IMR-90 (cell line): ENCODE measurements at places on chromosomes 6 and 20. TPM values are rescaled to one million over a fixed set of nuclear protein-coding genes. Genes with fewer than 3 reads are reported as not detected.

TNFRSF6B gene
- total RNA-seq = 1.1 and 1.3 TPM in 2 replicates

CLIC1 gene
- 992 and 1,185 TPM in 2 replicates for total RNA-seq

PKIB gene
- 12.2 and 13.1 TPM in 2 replicates for total RNA-seq

DLL1 gene
- under 0.01 TPM in 2 replicates for total RNA-seq

ERGIC3 gene
- 438 and 487 TPM in 2 replicates for total RNA-seq

- DNase-seq = peak; percentile 16
Observed at GRCh38 chr6:25963426-25964123, 973 bp downstream of the TRIM38 start.

DNA sequence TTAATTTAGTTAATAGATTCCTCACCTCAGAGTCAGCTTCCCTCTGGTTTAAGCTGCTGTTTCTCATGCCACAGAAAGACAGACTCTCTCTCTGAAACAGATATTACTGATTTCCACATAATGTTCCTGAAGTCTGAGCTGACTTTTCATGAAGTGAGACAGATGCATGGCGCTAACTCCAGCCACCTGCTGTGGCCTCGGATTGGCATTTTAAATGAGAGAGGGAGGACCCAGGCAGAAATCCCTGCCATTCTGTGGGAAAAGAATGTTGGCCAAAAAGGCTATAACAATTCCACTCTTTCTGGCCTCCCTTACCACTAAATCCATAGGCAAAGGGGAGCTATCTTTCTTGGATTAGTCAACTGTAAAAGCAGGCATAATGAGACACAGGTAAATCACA is 354.1 kb upstream of the CDH4 start:
- no peak for DNase-seq

GRCh38 chr20:49356676-49357075 is 78.8 kb upstream of the ZNFX1 start:
- no peak for DNase-seq

DNA sequence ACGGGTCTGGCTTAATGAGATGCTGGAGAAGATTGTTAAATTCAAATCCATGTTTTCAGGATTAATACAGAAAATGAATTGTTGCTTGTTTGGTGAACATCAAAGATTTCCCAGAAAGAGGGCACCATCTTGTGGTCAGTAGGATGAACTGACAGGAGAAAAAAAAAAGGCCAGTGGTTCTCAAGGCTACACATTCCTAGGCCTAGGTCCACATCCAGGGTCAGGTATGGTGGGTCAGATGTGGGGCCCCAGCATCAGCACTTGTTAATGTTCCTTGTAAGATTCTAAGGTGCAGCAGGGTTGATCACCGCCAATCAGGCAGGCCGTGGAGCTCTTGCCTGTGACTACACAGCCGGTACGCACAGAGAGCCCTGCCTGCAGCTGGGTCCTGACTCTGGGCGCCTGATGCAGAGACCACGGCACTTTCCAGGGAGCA is 34.0 kb upstream of the FOXO3 start:
- DNase-seq = peak; percentile 62

- DNase-seq = no peak
Observed at GRCh38 chr6:139436200-139436956, 61.9 kb upstream of the CITED2 start.

- DNase-seq = peak; percentile 30
Observed at GRCh38 chr6:111871725-111872400, 1.4 kb downstream of the FYN start.

GRCh38 chr6:130282234-130282995 is 59.7 kb upstream of the SAMD3 start:
- peak; percentile 45 for DNase-seq

DNA sequence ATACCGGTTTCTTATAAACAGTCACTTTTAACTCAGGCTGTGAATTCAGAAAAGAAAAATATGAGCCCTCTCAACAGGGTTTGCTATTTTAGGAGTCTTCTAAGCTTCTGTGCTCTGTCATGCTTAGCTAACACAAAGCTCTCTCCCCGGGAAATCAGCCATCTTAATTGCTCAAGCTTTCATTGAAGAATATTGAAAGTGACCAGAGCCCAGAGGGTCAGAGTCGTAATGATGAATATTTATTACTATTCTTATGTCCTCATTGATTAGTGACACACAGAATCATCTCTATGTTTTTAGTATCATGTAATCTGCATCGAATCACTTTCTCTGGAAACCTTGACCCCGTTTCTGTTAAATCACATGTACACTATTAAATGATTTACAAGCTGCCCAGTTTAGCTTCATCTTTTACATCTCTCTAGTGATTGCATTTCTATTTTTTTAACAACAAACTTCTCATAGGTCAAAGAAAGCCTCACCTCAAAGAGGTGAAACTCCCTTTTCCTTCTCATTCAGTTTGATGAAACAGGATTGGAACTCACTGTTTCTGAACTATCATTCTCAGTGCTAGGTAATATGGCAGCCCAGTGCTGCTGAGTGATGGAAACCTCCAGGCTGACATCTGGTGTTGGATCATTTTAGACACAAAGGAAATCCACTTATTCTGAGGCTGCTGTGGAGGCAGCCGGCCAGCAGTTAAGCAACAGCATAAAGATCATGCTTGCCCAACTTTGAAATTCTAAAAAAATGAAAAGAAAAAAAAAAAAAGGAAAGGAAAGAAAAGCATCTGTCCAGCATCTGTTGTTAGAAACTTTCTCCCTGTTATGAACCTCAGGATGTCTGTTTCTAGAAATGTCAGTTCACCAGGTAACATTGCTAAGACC is 96.3 kb downstream of the RFPL4B start:
- peak; percentile 74 for DNase-seq

GRCh38 chr6:170522565-170523183 is 30.4 kb downstream of the PSMB1 start:
- DNase-seq = peak; percentile 24

GRCh38 chr6:130288065-130288464 is 65.3 kb upstream of the SAMD3 start:
- DNase-seq = peak; percentile 2

- peak; percentile 2 for DNase-seq
Observed at GRCh38 chr6:128882560-128882959, 378 bp upstream of the LAMA2 start.

DNA sequence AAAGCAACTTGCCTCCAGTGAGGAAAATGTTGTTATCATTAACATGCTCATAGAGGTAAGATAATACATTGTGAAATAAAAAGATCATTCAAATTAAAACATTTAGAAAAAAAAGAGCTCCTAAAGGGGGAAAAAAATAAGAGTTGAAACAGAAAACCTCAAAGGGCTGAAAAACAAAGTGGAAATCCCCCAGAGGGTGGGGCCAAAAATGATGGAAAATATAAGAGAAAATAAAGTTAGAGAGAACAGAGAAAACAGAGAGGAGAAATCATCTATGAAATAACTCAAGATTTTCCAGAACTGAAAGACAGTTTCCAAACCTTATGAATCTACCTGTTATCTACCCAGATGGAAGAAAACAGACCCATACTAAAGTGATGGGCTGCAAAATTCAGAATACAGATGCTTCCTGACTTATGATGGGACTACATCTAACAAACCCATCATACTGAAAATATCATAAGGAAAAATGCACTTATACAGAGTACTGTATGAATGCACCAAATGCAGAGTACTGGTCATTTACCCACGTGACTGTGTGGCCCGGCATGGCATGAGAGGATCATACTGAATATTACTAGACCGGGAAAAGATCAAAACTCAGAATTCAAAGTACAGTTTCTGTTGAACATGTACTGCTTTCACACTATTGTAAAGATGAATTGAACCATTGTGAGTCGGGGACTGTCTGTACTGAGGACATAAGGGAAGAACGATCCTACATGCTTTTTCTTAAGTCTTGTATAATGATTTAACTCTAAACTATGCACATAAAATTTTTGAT is 4.0 kb downstream of the ZBTB24 start:
- DNase-seq = no peak

GRCh38 chr20:52054123-52054522 is 137.5 kb downstream of the ZFP64 start:
- no peak for DNase-seq
